NB4 (cell line): ENCODE measurements at places on chromosomes 7 and 10.

DNA sequence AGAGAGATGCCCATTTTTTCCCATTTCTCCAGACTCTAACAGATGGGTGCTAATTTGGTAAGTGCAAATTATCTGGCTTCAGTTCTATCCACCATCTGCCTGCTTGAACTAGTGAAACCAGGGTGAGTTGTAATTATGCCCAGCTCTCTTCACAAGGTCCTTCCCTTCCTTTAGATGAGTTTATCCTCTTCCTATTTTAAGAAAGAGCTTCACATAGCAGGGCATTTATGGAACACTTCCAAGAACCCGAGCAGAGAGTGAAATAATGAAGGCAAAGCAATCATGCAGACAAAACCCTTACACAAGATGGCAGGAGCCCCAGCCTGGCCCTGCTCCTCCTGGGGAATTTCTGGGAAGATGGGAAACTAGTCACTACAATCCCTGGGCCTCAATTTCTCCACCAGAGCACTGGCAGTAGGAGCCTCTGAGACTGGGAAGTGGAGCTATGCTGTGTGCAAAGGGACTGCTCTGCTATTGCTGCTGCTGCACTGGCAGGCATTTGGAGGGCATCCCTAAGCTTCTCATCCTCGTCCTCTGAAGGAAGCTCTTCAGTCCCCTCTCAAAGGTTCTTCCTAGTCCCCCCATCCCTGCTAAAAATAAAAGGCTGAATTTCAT, 33.7 kb upstream of the PLXNA4 start:
- no peak for DNase-seq

DNA sequence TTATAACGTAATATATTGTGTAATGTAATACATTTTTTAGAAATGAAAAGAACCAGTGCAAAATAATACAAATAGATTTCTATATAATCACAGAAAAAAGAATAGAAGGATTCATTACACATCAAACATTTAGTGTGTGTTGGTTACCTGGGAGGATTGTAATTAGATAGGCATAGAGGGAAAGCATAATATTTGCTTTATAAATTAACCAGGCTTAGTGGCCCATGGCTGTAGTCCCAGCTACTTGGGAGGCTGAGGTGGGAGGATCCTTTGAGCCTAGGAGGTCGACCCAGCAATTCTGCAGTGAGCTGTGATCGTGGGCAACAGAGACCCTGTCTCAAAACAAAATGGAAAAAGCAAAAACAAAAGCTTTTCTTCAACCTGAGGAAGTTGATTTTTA, 5.0 kb upstream of the CNOT4 start:
- no peak for DNase-seq

DNA sequence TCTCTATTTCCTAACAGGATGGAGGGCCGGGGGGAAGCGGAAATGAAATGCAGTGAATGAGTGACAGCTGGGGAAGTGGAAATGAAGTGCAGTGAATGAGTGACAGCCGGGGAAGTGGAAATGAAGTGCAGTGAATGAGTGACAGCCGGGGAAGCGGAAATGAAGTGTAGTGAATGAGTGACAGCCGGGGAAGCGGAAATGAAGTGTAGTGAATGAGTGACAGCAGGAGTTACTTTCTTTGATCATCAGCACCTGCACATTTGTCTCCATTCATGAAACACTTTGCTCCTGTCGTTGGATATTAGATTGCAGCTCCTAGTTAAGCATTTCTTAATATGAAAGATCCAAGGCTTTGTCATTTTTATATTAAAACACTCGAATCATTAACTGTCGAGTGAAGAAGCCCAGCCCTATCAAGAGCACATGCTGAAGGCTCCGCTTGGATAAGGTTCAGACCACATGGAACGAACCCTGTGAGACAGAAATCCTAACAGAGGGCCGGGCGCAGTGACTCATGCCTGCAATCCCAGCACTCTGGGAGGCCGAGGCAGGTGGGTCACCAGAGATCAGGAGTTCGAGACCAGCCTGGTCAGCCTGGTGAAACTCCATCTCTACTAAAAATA, 406.0 kb upstream of the ADARB2 start:
- DNase-seq: no peak

GRCh38 chr7:83040484-83040883, 122.2 kb downstream of the PCLO start:
- peak; percentile 56 for DNase-seq

- DNase-seq: no peak
These were observed 36.3 kb upstream of the EXOC6 start for GRCh38 chr10:92811986-92812385.

GRCh38 chr10:118106426-118106825, 59.7 kb upstream of the RAB11FIP2 start:
- peak; percentile 51 for DNase-seq

DNA sequence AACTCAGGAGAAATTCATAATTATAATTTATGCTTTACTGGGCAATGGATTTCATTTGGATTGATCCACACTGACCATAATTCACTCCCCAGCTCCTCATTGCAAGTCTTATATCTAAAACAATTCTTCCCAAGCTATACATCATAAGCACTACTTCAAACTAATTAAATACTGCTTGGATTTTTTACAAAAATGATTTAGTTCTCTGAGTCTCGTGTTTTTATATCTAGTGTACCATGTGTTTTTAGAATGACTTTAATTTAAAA, 443.8 kb downstream of the GPAM start:
- DNase-seq: no peak

- no peak for DNase-seq
These were observed 93.0 kb downstream of the PCDH15 start for GRCh38 chr10:54708021-54708420.

GRCh38 chr10:103458720-103459119, at the start of gene CALHM1:
CALHM1 (minus strand) TSS chr10:103458900; CDS start chr10:103458751, 149 bp downstream.
- peak; percentile 60 for DNase-seq

GRCh38 chr10:70404787-70405036, 767 bp downstream of the EIF4EBP2 start:
- peak; percentile 50 for DNase-seq

DNA sequence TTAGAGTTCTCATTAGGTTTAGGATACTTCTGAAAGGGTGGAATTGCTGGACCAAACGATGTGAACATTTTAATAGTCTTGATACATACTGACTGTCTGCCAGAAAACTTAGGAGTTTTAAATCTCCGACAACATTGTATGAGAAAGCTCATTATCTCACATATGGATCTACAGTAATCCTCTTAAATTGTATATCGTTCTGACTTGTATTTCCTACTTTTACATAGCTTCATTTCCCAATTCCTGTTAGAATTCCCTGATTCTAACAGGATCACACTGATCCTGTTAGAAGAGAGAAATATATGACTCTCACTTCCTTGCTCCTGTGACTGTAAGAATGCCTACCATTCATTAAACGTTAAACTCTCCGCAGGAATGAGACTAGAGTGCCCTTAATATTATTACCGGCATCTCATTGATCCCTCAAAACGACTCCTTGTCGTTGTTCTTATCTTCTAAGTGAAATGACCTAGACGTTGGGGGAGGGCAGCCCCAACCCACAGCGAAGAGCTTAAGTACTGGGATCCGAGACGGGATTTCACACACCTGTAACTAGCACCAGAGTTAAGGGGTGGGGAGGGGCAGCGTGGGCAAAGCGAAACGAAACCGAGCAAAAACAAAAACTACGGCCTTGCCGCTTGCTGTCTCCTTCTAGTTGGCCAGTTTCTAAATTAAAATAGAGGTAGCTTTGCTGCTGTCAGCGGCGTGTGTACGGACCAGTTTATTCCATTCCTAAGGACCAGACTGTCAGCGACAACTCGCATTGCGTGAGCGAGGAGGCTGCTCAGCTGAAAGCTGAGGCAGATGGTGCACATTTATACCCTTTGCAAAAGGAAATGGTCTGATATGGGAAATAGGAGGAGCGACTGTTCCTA, 678 bp upstream of the TMEM106B start:
- DNase-seq: no peak

GRCh38 chr7:6395898-6396595, 51.7 kb downstream of the DAGLB start:
- DNase-seq: no peak

DNA sequence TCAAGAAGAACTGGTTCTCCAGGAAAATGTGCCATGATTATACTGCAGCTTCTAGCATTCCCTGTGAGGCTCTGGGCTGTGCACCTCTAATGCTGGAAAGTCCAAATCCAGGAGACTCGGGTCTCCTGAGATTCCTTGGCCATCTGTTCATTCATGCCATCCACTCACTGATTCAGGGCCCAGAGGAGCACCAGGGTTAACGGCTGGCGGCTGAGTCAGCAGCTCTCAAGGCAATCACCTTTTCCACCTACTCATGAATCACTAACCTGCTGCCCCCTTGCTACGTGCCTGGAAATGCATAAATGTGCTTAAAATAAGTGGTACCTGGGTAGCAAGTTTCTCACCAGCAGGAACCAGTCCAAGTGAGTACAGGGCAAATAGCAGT, 132.7 kb downstream of the KCNMA1 start:
- DNase-seq: no peak
